KG1 (cell line): ENCODE measurements at places on chromosomes 2 and 18.

DNA sequence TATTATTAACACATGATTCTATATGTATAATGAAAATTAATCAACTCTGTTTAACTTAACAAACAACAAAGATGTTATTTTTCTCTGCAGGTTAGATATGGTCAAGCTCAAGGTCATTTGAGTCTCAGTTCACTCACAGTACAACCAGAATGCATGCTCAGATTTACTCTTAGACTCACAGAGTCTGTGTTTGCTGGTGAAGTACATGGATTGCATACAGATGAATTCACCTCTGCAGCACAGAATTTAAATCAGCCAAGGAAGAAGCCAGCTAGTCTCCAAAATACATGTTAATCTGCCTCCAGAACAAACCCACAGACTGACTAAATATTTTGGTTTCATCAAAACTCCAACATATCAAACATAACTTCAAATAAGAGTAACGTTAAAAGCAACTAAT is 424.5 kb downstream of the RAD51AP2 start:
- no peak for DNase-seq

- DNase-seq = no peak
These were observed 238.8 kb upstream of the GCFC2 start for GRCh38 chr2:75949385-75950030.

DNA sequence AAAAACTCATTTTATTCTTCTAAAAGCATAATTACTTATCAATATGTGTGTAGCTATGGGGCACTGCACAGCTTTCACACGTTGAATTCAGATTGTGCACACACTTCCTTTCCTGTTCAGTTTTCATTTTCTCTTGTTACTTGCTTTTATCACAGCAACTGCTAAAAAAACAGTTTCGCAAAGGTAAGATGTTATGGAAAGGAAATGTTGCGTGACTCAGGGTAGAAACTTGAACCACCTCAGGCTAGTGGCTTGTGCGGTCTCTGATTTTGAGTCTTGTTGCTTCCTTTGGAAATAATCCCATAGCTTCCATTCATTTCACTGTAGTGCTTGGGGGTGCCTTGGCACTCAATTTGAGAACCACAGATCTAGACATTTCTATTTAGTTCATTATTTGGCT is 171.9 kb downstream of the FMNL2 start:
- DNase-seq = no peak

GRCh38 chr2:100297511-100297910 is 24.8 kb downstream of the LONRF2 start:
- no peak for DNase-seq

DNA sequence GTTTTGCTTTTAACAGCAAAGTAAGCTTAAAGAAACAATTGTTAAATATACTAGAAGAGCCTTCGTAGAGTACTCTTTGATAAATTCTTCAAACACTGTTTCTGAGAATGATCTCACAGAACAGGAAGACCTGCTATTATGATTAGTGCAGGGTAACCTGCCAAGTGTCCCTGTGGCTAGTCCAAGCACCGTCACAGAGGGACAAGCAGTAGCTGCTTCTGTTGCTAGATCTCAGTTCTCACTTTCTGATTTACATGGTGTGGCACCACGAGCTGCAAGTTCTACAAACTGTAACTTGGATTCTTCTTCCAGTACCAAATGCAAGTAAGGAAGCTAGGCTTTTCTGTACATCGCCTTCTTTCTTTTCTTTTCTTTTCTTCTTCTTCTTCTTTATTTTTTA is 121.5 kb downstream of the PIEZO2 start:
- no peak for DNase-seq

DNA sequence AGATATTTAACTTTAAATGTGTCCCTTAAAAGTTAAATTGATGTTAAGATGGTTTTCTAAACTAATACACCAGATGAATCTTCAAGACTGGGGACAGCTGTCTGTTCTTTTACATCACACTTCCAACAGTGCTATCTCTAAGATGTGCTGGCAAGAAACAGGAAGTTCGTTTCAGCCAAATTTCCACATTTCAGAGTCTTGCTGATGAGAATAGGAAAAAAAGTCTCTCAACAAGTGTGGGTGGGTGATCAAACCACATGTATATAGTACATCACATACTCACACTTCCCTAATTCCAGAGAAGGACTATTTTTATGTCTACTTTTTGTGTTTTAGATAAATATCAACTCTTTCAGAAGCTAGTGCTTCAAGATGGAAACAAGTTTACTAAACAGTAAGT is 1712.8 kb upstream of the TMEFF2 start:
- DNase-seq = no peak

DNA sequence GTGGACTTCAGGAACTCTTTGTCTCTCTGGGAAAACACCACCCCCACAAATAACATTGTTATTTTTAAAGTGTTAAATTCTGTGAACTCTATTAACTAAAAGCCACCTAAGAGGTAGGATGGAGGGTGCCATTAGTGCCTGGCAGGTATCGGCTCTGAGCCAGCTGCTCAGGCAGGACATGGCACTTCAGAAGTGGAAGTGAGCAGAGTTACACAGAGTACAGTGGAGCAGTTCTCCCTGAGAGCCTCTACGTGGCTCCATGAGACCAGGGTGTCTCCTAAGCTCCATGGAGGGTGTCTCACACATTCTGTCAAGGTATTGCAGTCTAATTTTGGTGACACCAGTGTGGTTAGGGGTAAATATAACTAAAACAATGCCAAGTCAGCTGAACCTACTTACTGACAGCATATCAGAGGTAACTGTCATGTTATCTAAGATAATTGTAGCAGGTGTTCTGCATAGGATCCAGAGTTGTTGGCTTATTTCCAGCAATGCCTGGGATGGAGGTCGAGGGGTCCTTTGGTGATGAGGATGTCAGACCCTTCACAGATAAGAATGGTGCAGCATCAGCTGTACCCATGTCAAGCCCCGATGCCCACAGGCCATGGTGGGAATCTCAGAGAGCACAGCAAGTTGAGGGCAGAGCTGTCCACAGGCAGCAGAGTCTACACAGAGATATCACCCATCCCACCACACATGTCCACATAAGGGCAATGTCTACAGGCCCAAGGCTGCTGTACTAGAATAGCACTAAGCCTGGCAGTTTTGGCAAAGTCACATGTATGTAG is 8.6 kb upstream of the MALL start:
- no peak for DNase-seq

- peak; percentile 48 for DNase-seq
These were observed 575 bp downstream of the ATL2 start for GRCh38 chr2:38376346-38377049.
